ENCODE measurements at places on chromosomes 4 and X.

GRCh38 chr4:113078066-113078465 is 28.6 kb downstream of the ANK2 start:
- no peak for DNase-seq

- DNase-seq = no peak
Measured at GRCh38 chr4:17068891-17069290, 170.4 kb upstream of the LDB2 start.

DNA sequence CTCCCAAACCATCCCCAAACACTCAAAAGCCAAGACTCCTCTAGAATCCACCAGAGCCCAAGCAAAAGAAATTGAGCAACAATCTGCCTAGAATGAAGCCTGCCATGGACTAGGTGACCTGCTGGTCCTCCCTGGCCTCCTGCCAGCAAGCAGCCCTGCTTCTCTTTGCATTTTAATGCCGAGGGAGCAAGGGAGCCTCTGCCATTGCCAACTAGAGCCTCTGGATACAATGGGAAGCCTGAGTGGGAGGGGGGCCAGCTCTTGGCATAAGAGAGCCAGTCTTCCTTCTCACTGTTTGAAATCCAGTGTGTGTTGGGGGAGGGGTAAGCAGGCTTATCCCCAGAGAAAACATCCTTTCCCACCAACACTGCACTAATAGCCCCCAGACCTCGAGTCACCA is 1.5 kb upstream of the GDPD2 start:
- no peak for DNase-seq

DNA sequence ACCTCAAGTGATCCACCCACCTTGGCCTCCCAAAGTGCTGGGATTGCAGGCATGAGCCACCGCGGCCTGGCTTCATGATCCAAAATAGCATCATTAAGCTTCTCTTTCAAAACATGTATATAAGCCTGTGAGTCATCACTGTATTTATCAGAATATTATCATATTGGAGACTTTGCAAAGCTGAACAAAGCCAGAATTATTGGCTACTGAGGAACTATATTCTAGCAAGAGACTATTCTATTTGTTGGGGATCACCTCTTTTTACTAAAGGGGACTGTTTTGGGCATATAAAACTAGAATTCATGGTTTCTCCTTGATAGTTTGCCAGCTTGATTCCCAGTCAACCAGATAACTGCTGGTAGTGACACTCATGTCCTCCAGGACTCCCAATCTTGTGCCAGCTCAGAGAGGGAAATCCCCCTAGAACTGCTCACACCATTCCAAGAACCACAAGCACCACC is 40.1 kb downstream of the TET2 start:
- DNase-seq = no peak

- no peak for DNase-seq
Measured at GRCh38 chrX:39765327-39765726, 332.4 kb downstream of the BCOR start.

GRCh38 chr4:39621582-39621981 is 17.1 kb downstream of the SMIM14 start:
- DNase-seq = no peak

- DNase-seq = no peak
Measured at GRCh38 chr4:174563399-174563798, 41.1 kb upstream of the HPGD start.

DNA sequence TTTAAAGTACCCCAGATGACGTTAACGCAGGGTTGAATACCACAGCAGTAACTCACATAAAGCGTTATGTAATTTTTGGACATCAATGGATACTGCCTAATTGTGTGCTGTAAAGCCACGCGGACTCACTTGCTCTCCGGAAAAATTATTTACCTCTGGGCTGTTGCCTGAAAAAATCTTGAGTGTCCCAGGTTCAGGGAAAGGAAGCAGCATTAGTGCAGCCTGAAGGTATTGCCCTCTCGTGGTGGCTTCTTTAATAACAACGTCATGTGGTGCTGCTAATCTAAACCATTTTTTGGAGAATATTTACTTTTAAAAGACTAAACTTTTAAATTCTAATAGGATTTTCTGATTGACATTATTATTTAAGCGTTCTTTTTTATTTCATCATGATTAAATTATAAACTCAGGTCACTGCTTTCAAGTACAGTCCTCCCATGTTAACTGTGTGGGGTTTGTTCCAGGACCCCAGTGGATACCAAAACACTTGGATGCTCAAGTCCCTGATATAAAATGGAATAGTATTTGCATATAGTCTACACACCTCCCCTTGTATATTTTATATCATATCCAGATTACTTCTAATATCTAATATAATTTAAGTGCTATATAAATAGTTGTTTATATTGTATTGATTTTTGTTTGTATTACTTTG is 384.8 kb downstream of the FAM133A start:
- no peak for DNase-seq

DNA sequence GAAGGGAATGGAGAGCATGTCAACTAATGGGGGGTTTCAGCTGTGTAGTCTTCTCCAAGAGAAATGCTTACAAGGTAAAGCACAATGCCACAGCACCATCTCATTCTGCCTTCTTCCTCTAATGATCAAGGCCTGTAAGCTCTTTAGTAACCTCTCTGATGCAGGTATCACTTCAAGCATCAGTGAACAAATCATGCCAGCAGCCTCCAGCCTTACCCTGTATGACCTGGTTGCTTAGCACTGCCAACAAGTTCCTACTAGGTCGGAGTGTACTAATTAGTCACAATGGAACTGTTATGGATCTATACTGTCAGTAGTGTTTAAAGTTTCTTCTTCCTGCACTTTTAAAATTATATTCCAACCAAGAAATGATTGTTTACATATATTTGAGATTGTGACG is 197.7 kb downstream of the GRID2 start:
- DNase-seq = no peak

- DNase-seq = no peak
Measured at GRCh38 chr4:79170077-79170476, 155.8 kb downstream of the NAA11 start.

DNA sequence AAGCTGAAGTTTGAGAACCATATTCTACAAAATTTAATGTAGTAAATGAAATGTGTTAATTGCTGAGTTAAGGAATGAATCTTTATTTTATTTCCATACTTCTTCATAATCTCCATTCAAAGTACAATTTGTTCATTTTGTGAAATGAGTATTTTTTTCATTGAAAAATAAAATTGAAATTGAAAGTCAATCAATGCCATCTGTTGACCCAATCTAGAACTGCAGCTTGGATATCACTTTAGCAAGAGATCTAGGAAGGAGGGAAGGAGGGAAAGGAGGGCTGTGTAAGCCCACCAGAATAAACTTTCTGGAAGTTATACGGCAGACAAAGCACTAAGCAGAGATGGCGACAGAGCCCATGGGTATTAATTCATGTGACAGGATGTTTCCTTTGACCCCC is 128.4 kb downstream of the ZMAT1 start:
- no peak for DNase-seq

DNA sequence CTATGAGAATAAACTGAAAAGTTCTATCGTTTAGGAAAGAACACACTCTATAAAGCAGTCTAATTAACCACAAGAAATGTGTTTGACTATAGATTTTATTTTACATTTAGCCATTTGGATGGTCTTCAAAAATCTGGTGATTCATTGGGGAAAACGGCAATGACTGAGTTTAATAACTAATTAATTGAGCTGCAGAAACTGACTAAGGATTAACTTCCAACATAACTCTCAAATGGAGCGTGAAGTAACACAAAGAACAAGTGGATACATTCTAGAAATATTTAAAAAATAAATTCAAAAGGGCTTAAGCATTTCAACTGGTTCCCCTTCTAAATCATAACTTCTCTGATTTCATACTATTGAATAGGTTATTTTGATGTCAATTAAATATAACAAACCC is 1582.4 kb downstream of the PCDH18 start:
- no peak for DNase-seq

DNA sequence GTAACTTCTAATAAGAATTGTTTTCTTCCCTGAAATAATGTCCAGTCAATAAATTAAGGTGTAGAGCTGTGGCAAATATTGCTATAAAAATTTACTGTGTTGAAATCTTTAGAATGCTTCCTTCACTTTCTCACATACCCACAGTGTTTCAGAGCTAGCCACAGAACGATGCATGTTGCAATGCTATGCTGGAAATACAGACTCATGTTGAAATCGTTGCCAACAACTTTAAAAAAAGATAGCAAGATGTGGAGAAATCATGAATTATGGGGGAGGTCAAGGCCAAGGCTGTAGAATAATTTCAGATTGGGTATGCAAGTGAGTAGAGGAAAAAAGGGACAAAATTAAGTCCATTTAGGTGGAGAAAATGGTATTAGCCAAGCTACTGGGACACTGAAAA is 204.8 kb downstream of the VEGFC start:
- no peak for DNase-seq

DNA sequence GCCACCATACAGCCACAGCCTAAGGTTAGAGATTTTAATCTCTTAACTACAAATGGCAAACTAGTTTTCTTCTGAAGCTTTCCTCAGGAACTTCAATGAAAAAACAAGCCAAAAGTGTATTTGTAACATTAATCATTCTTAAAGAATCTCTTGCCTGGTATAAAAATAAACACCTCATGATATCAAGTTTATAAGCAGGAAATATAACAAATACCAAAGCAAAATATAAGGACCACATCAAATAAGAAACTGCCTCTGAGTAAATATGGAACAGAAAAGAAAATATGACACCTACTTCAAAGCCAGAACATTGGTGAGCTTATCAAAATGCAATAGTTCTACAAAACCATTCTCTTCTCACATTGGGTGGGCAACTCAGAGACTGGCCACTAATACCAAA is 89.9 kb downstream of the GPC4 start:
- no peak for DNase-seq

DNA sequence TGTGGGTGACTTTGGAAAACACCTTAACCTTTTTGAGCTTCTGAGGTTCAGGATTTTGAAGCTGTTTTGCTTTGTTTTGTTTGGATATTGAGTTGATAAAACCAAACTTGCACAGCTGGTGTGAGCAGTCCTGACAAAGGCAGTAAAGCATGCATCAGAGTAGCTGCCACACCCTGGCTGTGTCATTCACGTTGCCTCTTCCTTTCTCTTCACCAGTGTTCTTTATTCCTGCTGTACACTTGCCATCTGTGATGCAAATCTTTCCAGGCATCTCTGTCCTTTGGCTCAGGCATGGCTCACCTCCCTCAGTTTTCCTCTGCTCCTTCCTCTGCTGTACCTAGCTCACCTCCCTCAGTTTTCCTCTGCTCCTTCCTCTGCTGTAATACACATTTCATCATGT is 1850.2 kb upstream of the AGA start:
- DNase-seq = no peak

DNA sequence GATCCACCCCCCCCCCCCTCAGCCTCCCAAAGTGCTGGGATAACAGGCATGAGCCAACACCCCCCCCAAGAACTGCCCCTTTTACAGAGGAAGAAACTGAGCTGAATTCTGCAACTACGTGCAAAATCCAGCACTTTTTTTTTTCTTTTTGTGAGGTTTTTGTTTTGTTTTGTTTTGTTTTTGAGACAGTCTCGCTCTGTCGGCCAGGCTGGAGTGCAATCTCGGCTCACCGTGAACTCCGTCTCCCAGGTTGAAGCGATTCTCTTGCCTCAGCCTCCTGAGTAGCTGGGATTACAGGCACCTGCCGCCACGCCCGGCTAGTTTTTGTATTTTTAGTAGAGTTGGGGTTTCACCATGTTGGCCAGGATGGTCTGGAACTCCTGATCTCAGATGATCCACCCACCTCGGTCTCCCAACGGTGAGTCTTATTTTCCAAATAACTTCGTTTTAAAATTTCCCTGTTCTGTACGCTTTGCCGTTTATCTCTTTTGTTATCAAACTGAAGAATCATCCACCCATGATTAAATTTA is 4.9 kb downstream of the CRLF2 start:
- no peak for DNase-seq

DNA sequence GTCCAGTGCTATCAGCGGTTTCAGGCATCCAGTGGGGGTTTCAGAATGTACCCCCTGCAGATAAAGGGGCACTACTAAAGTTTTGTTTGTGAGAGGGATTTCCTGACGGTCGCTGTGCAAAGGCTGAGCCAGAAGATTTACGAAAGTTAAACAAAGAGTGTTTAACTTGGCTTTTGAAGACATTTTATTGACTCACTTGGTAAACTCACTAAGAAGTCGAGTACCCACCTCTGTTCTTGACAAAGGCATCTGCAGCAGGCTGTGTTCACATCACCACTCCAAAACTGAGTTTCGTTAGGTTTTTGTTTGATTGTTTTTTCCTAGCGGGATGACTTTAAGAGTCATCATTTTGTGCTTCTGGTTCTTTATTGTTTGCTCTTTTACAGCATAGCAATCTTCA is 143.9 kb upstream of the TBL1X start:
- no peak for DNase-seq
